ENCODE measurements at places on chromosomes 2 and 18.

GRCh38 chr2:182581196-182581935, 134.7 kb upstream of the DNAJC10 start:
- ATAC-seq = no peak

DNA sequence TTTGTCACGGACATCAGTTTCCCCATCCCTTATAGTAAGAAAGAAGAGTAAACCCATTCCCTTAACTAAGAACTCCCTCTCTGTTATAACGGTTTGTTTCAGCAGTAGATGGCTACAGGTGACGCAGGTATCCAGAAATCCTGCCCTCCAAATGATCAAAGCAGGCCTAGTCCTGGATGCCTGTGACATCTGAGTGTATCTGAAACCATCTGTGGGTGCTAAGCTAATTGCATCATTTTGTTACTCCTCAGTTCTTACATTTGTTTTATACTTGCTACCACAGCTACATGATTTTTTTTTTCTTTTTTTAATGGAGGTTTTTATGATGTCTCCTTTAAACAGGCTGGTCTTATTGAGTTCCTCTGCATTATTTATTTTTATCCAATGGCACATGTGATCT, 55.1 kb downstream of the AAK1 start:
- ATAC-seq = no peak

DNA sequence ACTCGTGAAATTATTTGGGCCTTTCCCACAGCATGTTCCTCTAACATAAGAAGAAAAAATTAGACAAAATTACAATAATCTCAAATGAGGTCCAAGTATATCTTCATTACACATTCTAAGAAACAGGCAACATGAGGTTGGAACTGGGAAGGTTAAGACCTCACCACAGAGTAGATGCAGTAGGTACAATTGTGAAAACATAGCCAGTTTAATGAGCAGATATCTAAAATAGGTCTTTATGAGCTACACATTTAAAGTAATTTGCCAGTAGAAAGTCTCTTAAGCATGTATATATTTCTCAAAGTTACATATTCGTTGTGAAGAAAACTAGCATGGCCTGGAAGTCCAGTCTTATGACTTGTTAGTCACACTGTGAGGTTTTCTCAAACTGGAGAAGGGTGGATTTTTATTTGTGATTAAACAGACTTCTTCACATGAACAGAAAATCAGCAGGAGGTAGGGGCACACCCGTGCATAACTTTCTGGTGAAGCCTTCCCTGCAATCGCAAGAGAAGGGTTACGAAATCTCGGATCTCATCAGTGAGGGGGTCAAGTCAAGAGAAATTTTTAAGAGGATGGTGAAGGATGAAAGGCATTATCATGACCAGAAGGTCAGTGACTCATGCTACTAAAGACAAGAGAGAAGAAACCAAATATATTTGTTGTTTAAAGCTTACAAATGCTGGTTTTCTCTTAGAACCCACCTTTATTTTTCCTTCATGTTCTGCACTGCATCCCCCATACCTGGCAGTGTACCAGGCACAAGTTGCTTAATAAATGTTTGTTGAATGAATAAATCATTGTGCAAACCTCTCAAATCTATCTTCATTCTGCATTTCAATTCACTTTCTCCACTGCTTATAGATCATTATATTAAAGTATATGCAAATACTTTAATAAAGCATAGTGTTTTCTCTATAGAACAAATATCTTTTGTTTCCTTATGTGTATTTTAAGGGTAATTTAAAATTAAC, 5.1 kb upstream of the RAB27B start:
- no peak for ATAC-seq

- no peak for ATAC-seq
These were observed 671.0 kb upstream of the ACVR2A start for GRCh38 chr2:147173798-147174197.

- ATAC-seq = no peak
These were observed 6.5 kb downstream of the TEX261 start for GRCh38 chr2:70988151-70988550.

Data from stimulated activated memory B cell treated with anti-CD40 and anti-IgM and Interleukin-4, amounts not matched to agents 10 μg/mL and 1 μg/mL and 100 μg/mL, for 72 hours (primary cell).